ENCODE measurements at places on chromosomes 16 and 17. TPM values are rescaled to one million over a fixed set of nuclear protein-coding genes. Genes with fewer than 3 reads are reported as not detected.

Gene GNGT2
- total RNA-seq: 0.56 TPM

Gene TGFB1I1
- 30.0 TPM for total RNA-seq

Gene PLA2G10
- not detected for total RNA-seq

Gene ASPHD1
- total RNA-seq: 4.1 TPM

Gene USB1
- total RNA-seq: 23.1 TPM

Gene KDM6B
- 1.1 TPM for total RNA-seq

Gene PABPN1L
- not detected for total RNA-seq

Gene MSLN
- total RNA-seq: not detected

Gene C16orf90
- total RNA-seq: not detected

Gene KRT9
- total RNA-seq: not detected

Gene VASN
- 10.3 TPM for total RNA-seq

Gene EPN3
- total RNA-seq: not detected

Gene TP53TG3
- total RNA-seq: not detected

Gene FA2H
- total RNA-seq: not detected

Gene KRT38
- total RNA-seq: not detected
